ENCODE measurements at places on chromosomes 4 and X. TPM values are rescaled to one million over a fixed set of nuclear protein-coding genes. Genes with fewer than 3 reads are reported as not detected.

Gene MMRN1
- 27.6 TPM for total RNA-seq

Gene NR0B1
- total RNA-seq: not detected

Gene NR3C2
- total RNA-seq: 35.4 TPM

Gene RBMX
- total RNA-seq: 297 TPM

Gene GAGE1
- not detected for total RNA-seq

Gene UBE2D3
- 294 TPM for total RNA-seq

Gene TIMM8A
- total RNA-seq: 7.9 TPM
